ENCODE measurements at places on chromosomes 2 and 18.
A peak's percentile ranks its signal among the peaks of the same experiment; 100 is the strongest.

- no peak for DNase-seq
These were observed 385.0 kb upstream of the KLHL29 start for GRCh38 chr2:22999951-23000350.

GRCh38 chr2:239269173-239269885, 131.5 kb downstream of the HDAC4 start:
- DNase-seq, result no peak

DNA sequence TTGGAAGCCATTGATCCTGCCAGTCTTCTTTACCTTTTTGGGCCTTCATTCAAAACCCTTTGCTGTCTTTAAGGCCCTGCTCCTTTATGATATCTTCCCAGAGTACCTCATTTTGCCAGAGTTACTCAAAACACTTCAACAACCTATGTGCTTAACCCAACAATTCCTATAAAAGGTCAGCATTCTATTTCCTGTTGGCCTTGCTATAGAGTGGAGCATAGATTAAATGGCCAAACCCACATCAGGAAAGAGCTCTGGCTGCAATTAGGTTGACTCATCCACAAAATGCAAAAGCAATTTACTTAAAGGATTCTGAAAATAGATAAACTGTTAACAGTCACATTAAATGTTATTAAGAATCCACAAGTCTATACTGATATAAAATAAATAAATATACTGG, 21.2 kb downstream of the MRPL33 start:
- DNase-seq, result no peak

- DNase-seq, result peak; percentile 70
These were observed 24.6 kb downstream of the MAIP1 start for GRCh38 chr2:199979832-199980628.

- DNase-seq, result no peak
These were observed 14.8 kb downstream of the STRN start for GRCh38 chr2:36951574-36951973.

DNA sequence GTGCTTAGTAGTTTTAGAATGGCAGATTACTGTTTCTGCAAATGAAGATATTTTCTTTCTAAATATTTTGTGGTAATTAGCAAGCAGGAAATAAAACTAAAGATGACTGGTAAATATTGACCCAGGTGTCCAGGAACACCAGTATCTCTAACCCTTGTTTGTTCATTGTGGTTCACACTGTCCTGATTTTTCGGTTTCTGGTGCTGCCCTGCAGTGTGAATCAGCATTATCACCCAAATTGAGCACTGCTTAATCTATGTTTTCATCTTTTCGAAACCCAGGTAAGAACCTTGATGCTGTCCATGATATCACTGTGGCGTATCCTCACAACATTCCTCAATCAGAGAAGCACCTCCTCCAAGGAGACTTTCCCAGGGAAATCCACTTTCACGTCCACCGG, 167.4 kb downstream of the CAPN13 start:
- no peak for DNase-seq

DNA sequence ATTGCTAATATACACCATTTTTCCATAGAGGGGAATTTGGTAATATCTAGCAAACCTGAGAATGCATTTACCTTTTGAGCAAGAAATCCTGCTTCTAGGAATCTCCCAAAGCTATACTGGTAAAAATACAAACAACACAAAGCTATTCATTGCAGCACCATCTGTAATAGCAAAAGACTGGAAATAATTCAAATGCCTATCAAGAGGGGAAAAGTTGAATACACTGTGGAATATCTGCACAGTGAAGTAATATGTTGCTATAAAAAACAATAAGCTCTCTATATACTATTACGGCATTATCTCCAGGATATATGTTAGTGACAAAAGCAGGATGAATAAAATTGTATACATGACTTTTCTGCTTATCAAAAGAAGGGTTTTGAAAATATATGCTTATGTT, 112.3 kb upstream of the CHAC2 start:
- DNase-seq, result no peak

GRCh38 chr2:139864821-139865302, 1084.7 kb upstream of the NXPH2 start:
- no peak for DNase-seq

DNA sequence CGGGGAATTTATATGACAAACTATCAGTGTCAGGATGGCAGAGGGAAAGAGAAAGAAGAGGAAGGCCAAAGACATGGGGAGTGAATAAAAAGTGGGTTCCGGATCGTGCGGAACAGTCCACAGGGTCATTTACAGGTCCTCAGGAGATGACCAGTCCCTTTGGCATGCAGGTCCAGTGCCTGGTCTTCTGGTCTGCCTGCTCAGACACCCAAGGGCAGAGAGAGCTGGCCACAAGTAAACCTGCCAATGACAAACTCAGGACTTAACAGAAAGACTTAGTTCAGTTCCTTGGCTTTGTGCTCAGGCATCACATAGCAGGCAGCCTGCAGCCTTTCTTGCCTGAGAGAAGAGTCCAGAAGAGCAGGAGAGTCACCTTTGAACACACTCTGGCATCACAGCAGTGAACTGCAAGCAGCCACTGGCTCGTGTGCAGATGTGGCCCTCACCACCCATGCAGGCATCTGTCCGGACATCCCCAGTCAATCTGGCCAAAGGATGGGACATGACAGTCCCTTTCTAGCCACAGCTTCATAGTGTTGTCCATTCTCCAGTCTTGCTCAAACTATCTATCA, 14.0 kb downstream of the TMEM127 start:
- DNase-seq, result no peak

GRCh38 chr2:37398990-37399389, 54.6 kb downstream of the QPCT start:
- no peak for DNase-seq

- DNase-seq, result no peak
These were observed 20.8 kb upstream of the PDK1 start for GRCh38 chr2:172535119-172535518.

DNA sequence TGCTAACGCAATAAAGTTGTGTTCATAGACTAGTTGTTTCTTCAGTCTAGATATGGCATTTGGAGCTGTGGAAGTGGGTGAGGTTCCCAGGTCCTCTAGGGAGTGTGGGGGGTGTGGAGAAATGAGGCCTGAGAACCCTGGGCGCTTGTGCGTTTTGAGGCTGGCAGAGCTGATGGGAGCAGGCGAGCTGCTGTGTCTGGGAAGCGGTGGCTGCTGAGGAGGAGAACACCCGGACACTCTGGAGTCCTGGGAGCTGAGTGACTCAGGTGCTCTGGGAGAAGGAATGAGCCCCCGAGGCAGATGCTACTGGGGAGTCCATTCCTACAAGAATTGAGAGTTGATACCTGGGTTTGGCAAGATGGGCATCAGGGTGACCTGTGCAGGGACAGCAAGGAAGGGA, 67.5 kb downstream of the LPIN1 start:
- no peak for DNase-seq

DNA sequence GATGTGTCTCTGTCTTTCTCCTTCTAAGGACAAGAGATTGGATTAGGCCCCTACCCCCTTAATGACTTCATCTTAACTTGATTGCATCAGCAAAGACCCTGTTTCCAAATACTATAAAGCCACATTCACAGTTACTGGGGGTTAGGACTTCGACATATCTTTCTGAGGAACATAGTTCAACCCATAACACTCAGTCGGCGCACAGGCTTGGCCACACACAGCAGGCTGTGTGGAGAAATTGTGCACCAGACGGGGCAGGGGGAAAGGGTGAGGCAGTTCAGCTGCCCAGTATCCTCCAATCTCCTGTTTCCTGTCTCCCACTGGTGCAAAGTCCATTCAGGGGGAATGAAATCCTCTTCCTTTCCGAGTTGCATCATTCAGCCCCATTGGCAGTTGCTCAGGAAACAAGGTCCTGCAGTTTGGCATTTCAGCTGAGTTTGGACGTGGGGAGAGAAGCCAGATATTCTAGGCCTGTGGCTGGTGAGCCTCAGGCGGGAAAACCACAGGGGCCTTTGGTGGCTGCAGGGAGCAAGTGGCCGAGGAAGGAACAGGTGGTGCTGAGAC, 9.4 kb upstream of the RAPGEF4 start:
- no peak for DNase-seq

DNA sequence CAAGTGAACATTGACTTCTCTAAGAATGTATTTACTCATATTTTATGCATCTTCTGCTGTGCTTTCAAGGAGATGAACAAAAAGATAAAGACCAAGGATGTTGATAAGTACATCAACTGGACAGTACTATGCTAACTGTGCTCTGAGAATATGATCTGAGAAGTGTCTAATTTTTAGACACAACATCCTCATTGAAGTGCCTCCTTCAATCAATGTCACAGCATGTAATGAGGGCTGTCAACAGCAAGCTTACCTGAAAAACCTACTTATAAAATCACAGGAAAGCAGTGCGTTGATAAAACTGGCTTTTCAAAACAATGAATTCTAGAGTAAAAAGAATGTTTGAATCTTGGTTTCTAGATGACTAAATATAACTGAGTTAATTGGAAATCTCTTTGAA, 452.9 kb upstream of the DSEL start:
- no peak for DNase-seq

DNA sequence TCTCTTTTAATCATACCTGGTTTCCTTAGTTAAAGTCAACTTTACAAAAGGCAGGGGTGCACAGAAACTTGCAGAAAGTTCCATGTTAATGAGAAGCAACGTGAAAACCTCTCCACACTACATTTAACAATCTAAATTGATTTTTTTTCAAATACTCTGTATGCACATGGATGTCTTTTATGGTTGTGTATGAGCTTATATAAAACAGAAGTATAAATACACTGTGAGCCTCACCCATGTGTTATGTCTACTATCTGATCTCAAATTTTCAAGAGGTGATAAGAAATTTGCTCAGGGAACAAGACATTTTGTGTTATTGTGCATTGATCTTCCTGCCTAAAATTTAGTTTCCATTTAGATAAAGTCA, 617.6 kb downstream of the ADCYAP1 start:
- no peak for DNase-seq

GRCh38 chr18:40851014-40851429, 1104.0 kb upstream of the PIK3C3 start:
- no peak for DNase-seq

DNA sequence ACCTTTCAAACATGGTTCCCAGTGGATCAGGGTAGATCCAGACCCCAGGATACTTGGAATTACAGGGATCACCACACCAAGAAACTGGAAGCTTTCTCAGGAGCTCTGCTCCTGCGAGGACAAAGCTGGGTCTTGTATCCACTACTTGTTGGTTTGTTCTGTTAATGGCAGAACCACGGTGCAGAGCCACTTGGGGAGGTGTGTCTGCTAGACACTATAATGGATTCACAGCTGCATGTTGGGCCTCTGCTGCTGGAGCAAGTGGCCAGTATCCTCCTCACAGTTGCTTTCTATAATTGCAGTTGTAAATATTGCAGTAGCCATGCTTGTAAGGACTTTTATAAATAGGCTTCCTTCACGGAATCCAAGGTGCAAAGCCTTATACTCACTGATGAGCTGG, 12.9 kb downstream of the FOSL2 start:
- no peak for DNase-seq

- DNase-seq, result no peak
These were observed 186.8 kb upstream of the PGAP1 start for GRCh38 chr2:197113275-197113711.

DNA sequence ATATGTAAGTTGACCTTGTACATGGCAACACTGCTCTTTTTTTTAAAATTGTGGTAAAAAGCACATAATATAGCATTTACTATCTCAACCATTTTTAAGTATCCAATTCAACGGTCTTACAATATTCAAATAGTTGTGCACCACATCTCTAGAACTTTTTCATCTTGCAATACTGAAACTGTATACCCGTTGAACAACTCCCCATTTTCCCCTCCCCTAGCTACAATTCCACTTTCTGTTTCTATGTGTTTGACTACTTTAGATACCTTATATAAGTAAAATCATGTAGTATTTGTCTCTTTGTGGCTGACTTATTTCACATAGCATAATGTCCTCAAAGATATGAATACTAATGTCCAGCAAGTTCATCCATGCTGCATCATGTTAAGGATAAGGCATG, 452.1 kb downstream of the TXNL1 start:
- no peak for DNase-seq

DNA sequence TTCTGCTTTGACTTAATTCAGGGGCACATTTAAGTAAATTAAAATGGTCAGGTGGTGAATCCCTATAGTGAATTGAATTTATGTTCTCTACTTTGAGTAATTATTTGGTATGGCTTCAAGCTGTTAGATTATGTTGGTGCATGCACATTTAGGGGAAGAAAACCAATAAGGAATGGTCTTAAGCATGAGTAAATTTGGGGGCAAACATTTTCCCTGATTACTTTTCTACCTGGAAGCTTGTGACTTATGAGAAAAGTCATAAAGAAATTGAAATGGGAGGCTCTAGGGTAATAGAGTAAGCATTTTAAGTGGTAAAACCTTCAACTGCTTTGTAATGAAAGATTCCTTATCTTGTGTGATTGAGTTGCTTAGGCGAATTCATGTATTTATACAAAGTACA, 112.5 kb downstream of the MYO1B start:
- no peak for DNase-seq

- DNase-seq, result no peak
These were observed 4.7 kb upstream of the GLS start for GRCh38 chr2:190875891-190876290.

DNA sequence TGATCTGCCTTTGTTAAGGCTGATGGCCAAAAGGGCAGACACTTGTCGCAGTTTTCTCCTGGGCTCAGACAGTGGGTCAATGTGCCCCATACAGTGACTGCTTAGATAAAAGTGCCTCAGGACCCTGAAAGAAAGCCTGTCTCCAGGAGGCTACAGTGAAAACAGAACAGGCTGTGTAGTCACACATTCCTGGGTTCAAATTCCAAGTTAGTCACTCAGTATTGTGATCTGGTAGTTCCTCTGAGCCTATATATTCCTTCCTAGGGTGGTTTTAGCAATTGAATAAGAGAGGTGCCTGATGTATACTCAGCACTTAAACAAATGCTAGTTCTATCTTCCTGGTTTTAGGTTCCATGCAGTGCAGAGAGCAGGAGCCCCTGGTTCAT, 54.4 kb downstream of the RPL37A start:
- no peak for DNase-seq

GRCh38 chr18:78480262-78481054, 499.2 kb upstream of the SALL3 start:
- DNase-seq, result no peak

DNA sequence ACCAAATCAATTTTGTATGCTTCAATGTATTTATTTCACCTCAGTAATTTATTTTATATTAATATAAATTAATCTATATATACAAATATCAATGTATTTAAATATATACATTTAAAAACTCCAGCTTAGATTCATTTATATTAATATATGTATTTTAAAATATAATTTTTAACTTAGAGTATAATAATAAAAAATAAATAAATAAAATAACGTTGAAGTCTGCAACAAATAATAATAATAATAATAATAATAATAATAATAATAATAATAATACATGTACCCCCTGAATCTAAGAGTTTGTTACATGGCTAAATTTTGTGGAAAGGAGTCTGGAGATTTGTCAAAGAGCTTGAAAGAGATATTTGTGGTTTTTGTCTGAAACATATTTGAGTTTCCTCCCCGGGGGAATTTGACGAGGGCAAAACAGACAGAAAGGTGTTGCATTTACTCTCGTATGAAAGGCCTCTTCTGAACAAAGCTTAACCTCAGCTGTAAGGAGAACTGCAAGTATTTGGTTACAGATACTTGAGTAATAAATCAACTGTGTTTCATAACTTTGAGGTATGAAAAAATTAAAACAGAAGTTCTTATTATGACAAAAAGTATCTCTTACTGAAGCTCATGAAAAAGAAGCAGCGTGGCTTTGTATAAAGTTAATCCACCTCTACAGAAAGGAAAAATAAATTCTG, 93.4 kb downstream of the CDH19 start:
- DNase-seq, result no peak

All from activated CD4-positive, alpha-beta T cell treated with anti-CD3 and anti-CD28 coated beads, Interleukin-2, amount 50 U/mL, for 24 hours (primary cell).